Stimulated activated effector memory CD8-positive, alpha-beta T cell treated with anti-CD3 and anti-CD28 coated beads, Interleukin-12 subunit alpha, Interleukin-12 subunit beta, amount 100 ng/mL, for 72 hours (primary cell): ENCODE measurements at places on chromosomes 6 and 20.

GRCh38 chr6:40386200-40386599 lies 201.0 kb downstream of the LRFN2 start:
- no peak for DNase-seq

DNA sequence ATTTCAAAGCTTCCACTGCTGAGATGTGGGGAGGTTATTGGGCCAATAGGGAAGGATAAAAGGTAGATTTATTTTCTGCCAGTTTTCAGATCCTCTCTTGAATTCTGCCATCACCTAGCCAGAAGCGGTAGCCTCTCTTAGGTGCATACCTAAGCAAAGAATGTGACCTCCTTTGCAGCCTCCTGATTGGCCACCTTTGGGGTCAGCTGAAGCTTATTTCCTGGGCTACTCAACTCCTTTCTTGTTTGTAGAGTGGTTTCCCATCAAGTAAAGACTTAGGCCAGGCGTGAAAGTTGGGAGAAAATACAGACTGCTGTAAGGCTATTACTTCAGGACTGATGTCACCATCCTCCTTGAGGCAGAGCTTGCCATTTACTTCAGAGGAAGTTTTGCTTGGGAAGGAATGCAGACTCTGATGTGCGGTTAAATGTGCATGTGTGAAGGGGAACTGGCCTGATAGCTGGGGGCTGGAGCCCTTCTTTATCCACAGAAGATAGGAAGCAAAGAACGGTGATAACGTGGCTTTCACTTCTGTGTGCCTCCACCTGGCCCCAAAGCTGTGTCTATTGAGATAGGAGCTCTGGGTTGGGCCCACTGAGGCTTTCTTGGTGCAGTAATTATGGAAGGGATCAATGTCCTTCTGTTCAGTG lies 70.1 kb downstream of the TRMT11 start:
- no peak for DNase-seq

GRCh38 chr20:48607544-48607865 lies 220.3 kb downstream of the PREX1 start:
- no peak for DNase-seq

DNA sequence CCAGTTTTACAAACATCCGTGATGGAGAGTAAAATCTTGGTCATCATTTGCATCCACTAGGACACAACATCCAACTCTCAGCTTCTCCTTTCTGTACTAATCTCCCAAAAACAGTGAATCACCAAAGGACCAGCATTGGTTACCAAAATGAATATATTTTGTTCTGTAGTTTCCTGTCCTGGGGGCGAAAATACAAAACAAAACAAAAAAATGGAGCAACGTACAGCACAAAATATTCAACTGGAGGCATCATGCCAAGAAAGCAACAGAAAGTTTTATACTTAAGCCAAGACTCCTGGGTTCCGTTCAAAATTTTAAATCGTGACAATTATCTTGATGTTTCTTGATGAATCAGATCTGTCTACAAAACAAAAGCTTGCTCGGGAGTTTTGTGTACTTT lies 126.6 kb upstream of the CCDC28A start:
- DNase-seq, result no peak

- peak; percentile 75 for DNase-seq
Observed at GRCh38 chr6:7108196-7108963, 619 bp downstream of the RREB1 start.

- DNase-seq, result no peak
Observed at GRCh38 chr6:106199998-106200397, 113.9 kb downstream of the PRDM1 start.

DNA sequence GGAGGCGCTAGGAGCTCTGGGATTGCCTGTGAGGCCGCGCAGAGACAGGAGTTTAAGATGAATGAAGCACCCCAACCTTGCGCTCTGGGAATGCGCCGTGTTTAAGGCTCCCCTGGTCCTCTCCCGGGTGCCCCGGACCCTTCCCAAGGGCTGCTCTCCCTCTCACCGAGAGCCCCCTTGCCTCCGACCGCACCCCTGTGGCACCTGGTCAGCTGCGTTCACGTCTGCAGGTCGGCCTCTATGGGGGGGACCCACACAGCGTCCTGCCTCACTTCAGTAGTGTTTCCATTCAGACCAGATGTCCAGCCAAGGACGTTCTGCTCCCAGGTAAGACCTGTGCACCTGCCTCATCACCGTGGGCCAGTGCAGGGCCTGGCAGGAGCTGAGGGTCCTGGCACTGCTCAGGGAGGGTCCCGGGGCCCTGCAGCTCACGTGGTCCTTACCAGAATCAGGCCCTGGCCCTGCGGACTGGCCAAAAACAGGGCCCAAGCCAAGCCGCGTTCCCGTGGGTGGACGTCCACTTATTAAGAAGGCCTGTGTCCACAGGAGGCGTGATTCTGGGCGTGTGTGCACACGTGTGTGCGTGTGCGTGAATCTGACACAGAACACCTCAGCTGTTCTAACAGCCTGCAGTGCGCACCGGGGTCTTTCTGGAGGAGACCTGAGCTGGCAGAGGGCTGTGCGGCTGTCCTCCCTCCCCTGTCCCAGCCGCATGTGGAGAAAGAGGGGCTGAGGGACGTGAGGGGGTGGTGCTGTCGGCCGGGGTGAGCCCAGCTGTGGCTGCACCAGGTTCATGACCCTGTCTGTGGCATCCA lies 79.9 kb upstream of the BHLHE23 start:
- no peak for DNase-seq

GRCh38 chr6:31573239-31574105 lies 1.4 kb downstream of the LTA start:
- DNase-seq, result no peak

GRCh38 chr6:154448448-154449096 lies 61.9 kb downstream of the CNKSR3 start:
- no peak for DNase-seq

DNA sequence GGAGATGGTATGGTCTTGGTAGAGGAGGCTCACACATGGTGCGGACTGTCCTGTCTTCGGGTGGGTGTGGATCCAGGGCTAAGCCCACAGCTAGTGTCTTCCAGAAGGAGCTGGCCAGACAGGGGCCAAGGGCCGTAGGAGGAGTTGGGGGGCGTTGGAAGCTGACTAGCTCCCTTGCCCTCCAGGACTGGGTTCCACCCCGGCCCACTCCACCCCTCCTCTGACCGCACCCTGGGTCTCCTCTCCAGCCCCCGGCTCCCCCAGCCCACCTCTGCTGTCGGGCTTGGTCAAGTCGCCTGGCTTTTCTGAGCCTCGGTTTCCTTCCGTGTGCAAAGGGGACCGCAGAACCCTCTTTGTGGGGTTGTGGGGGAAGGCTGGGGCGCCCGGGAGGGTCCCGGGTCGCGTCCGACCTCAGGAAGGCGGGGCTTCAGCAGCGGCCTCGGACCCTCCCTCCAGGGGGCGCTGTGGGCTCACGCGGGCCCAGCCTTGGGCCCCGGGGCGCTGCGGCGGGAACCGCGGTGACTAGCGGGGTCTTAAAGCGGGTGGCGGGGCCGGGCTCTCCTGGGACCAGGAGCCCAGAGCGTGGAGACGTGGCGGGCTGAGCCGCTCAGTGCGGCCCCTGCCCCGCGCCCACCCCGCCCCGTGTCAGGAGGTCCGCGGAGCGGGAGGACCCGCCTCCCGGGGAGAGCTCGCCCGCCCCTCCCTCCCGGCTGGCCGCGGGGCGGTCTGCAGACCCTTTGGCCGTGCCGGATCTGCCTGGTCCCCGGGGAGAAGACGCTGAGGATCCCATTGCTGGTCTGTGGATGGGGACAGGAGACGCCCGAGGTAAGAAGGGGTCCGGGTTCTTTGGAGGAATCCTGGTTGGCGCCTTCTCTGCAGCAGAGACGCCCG lies 5.4 kb downstream of the NPBWR2 start:
- DNase-seq, result peak; percentile 72

DNA sequence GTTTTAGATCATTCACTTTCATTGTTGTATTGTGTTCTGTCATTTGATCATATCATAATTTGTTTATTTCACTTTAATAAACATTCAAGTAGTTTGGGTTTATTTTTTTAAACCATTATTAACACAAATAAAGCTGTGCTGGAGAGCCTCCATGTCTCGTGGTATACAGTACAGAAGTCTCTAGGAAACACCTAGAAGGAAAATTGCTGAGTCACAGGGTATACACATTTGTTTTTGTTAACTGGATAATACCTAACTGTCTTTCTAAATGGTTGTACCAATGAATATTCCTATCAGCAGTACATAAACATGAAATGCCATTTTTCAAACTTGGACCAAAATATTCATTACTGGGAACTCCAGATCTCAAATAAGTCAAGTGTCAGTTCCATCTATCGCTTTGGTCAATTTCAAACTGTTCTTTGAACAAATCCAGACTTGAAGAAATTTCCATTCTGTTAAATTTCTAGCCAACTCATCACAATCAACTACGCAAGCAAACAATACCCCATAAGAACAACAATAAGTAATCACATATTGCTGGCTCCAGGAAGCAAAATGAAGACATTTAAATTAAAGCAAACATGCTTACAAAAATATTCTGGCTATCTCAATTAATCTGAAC lies 138.1 kb downstream of the ATXN1 start:
- no peak for DNase-seq

DNA sequence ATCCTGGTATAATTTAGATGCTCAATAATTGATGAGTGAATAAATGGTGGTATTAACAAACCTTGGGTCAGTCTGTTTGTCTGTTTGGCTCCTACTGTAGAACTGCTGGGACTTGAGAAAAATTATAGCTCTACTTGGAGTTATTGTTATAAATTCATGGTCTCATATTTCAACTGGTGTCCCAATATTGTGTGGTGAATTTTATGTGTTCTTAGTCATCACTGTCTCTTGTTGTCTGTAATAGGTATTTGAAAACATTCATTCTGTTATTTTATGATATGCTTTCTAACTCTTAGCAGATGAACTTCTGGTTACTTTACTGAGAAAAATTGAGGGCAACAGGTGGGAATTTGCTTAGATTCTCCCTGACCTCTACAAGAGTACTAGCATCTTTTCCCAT lies 221.4 kb downstream of the CDKAL1 start:
- DNase-seq, result no peak

DNA sequence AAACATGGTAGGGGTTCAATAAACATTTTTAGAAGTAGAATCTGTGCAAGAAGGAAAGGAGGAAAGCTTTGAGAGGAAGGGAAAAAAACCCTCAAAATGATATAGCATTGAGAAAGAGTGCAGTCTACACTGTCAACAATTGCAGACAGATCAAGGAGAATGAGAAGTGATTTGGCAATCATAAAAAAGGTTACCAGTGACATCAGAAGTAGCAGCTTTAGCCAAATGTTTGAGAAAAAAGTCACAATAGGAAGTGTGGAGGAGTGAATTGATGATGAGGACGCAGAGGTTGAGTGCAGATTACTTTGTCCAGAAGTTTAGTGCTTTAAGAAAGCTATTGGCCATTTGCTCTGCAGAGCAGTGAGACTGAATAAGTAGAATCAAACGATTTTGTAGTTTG lies 155.0 kb downstream of the GJA1 start:
- DNase-seq, result no peak

DNA sequence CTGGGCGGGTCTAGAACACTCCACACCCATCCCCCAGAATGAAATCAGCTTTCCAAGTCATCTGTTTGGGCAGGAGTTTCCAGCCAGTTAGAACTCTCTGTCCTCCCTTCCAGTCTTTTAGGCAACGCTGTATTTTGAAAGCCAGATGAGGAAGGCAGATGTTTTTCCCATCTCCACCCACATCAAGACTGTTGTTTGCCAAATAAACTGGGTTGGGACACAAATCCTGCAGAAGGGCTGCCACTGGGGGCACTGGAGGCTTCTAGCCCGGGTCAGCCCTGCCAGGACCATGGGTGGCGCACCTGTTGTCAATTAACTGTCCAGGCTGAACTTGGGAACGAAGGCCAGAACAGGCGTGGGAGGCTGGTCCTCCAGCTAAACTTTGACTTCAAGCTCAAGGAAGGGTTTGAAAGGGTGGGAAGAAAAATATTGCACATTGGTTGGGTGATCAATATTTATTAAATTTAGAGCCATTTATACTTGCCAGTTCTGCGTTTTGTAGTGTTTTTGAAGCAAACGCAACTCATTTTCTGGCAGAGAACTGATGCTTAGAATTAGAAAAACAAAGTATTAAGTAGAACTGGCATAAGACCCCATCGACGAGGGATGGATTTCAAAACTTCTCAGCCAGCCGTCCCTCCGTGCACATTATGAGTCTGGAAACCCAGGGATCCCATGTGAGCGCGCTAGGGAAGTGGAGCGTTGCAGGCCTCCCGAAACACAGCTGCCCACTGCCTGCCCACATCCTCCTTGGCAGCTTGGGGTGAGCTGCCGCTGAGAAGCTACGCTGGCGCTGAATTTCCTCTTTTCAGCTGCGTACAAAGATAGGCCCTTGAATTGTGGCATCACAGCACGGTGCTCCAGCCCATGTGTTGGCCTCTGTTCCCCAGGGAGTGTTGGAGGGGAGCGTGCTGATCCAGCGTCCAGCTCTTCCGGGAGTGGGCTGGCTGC lies 297.4 kb downstream of the QKI start:
- no peak for DNase-seq

DNA sequence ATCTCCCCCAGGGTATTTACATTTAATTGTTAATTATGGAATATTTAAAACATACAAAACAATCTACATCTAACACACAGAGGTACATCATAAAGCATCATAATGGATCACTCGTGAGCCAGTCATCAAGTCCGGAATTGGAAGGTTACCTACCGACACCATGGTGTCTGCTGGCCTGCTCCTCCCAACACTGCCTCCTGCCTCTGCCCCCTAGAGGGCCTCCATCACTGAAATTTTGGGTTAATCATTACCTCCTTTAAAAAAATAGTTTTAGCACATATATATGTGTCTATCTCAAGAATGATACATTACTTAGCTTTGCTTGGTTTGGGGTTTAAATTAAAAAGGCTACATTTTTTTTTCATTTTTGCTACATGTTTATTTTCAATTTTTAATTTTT lies 114.6 kb upstream of the PDE10A start:
- no peak for DNase-seq

DNA sequence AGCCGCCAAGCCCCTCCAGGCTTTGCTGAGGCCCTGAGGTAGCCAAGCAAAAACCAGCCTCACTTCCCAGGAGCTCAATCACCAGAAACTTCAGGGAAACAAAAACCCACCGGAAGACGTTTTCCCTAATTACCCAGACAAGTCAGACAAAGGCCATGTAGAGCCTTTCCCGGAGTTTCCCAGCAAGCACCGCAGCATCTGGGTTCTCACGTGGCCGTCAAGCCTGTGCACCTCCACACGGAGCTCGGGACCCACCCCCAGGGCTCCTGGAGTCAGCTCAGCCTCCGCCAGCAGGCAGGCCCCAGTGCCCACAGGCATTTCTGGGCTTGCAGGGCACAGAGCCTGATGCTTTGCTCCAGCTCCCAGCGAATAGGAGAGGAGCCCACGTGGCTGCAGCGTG lies 10.1 kb upstream of the MRGBP start:
- no peak for DNase-seq

GRCh38 chr6:122778985-122779661 lies 393 bp upstream of the FABP7 start:
- DNase-seq, result no peak
